Smooth muscle cell of the umbilical artery (primary cell): ENCODE measurements at places on chromosomes 4 and X. TPM values are rescaled to one million over a fixed set of nuclear protein-coding genes. Genes with fewer than 3 reads are reported as not detected.

GLRA2 gene
- not detected in 2 replicates for total RNA-seq

HTRA3 gene
- total RNA-seq: 0.42 and 12.5 TPM in 2 replicates

WWC2 gene
- total RNA-seq: 34.1 and 64.2 TPM in 2 replicates

CPEB2 gene
- 8.6 and 19.6 TPM in 2 replicates for total RNA-seq

RBM10 gene
- 44.2 and 61.1 TPM in 2 replicates for total RNA-seq

STBD1 gene
- 7.4 and 9.3 TPM in 2 replicates for total RNA-seq

SPACA5B gene
- not detected in 2 replicates for total RNA-seq

SSX1 gene
- not detected in 2 replicates for total RNA-seq

MAGEC3 gene
- total RNA-seq: not detected in 2 replicates

ASB5 gene
- total RNA-seq: not detected in 2 replicates

OGT gene
- 82.3 and 95.4 TPM in 2 replicates for total RNA-seq

FGF16 gene
- total RNA-seq: 0.30 TPM in 1 of 2 replicates, not detected in the other

HSFX1 gene
- total RNA-seq: 0.89 and 1.6 TPM in 2 replicates

EMD gene
- total RNA-seq: 19.0 and 21.5 TPM in 2 replicates

RAB39B gene
- total RNA-seq: 0.69 and 1.5 TPM in 2 replicates

PAGE5 gene
- total RNA-seq: not detected in 2 replicates

CLNK gene
- total RNA-seq: not detected in 2 replicates

PHEX gene
- total RNA-seq: under 0.01 and 0.37 TPM in 2 replicates

GTPBP6 gene
- 26.4 and 35.5 TPM in 2 replicates for total RNA-seq

CHST7 gene
- total RNA-seq: 9.2 and 26.0 TPM in 2 replicates

HSFX3 gene
- total RNA-seq: not detected in 2 replicates

CACNA1F gene
- not detected in 2 replicates for total RNA-seq

EXOC1L gene
- total RNA-seq: not detected in 2 replicates

NRK gene
- 0.51 and 1.8 TPM in 2 replicates for total RNA-seq

FAM47E gene
- 0.18 and 0.59 TPM in 2 replicates for total RNA-seq
